ENCODE measurements at places on chromosomes 3 and 15.

DNA sequence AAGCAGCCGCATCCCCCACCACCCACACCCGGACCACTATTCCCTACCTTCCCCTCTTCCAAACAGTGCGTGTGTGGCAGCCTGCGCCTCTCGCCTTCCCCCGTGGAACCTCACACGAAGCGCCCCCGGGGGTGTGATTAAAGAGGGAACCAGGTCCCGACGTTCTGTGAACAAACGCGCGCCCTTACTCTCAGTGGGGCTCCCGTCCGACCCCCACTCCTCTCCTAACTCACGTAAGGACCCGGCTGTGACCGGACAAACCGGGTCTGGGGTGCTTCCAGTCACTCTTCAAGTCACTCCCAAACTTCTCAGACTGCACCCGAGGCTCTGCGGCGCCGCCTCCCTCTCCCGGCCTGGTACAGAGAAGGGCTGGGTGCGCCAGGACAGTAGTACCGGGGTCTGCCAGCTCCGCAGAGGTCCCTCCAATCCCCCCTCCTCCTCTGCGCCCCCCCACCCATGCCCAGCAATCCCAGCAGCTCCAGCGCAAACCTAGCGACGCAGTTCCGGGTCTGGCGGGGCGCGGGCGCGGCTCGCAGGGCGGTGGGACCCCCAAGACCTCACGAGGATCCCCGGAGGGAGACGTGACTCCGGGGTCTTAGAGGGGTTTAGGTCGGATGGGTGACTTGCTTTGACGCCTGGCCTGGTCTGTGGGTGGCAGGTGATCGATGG lies 574 bp downstream of the DUOXA1 start:
- DNase-seq, result no peak

- DNase-seq, result no peak
These were observed 6.7 kb downstream of the CX3CR1 start for GRCh38 chr3:39273119-39273518.

GRCh38 chr15:38670128-38671005 lies 105.8 kb upstream of the RASGRP1 start:
- DNase-seq, result no peak

DNA sequence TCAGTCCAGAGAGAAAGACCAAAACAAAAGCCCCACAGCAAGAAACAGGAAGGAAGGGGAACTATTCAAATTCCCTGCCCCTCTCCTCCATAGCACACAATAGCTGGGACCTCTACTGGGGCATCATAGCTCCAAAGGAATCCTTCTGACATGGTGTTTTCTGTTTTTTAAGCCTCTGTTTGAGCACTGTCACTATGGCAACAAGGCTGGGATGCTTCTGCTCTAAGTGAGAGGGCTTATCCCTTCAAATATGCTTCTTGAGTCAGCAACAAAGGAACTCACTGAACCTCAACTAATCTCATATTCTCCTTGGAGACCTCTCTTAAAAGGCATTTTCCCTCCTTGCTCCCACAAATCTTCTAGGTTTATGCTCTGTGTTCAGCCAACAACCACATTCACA lies 40.5 kb downstream of the MYLK start:
- DNase-seq, result no peak

DNA sequence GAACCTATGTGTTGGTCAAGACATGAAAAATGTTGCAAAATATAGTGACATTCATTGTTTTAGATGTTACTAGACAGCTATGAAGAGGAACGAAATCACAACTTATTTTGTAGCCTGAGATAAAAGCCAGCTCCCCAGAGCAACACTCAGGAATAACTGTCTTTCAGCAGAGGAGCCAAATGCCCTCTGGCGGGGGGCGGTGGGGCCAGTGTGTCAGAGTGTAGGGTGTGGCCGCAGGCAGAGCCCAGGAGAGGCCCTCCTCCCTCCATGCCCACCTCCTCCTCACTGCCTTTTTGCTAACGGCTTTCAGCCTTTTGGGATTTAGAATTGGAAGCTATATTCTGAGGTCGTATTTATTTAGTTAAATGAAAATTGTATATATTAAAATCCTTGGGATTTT lies 16.9 kb downstream of the APOD start:
- DNase-seq, result peak; percentile 46

GRCh38 chr15:83066034-83066733 lies 868 bp downstream of the BTBD1 start:
- DNase-seq, result no peak

GRCh38 chr3:98612996-98613517 lies 19.6 kb upstream of the CPOX start:
- DNase-seq, result no peak

GRCh38 chr3:108381529-108382140 lies 85.3 kb downstream of the HHLA2 start:
- DNase-seq, result no peak

DNA sequence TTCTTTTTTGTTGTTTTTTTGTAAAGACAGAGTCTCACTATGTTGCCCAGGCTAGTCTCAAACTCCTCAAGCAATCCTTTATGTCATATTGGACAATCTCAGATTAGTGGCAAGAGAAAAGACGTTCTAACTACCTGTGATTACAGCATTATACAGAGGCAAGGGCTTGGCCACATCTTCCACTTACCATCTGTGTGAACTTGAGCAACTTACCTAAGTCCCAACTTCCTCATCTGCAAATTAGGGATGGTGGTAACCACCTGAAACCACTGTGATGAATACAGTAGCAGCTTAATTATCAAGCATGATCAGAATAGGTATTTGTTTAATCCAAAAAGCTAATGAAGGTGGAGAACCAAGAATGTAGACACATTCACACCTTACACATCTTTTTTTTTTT lies 16.1 kb downstream of the LRRC2 start:
- DNase-seq, result no peak

GRCh38 chr3:109413049-109413448 lies 75.7 kb upstream of the DPPA4 start:
- no peak for DNase-seq

- peak; percentile 32 for DNase-seq
These were observed 18.6 kb downstream of the ZDHHC19 start for GRCh38 chr3:196192524-196193051.

DNA sequence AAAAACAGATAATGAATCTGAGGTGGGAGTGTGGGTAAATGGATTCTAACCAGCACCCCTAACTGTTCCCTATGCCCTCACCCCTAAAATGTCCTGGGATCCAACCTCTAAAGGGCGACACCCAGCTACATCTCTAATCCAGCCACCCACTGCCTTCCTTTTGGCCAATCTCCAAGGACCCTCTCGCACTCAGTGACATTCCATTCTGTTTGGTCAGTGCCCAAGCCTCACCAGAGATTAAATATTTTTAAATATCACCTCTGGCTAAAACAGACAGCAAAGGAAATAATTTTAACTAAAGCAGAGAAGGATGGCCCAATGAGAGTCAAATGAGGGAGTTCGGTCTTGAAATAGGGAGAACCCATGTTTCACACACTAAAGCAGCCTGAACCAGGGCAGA lies 19.9 kb upstream of the SCN10A start:
- no peak for DNase-seq

GRCh38 chr3:146542978-146543377 lies 1.4 kb downstream of the PLSCR1 start:
- DNase-seq, result no peak

GRCh38 chr3:98695796-98696195 lies 67.3 kb upstream of the ST3GAL6 start:
- DNase-seq, result no peak

DNA sequence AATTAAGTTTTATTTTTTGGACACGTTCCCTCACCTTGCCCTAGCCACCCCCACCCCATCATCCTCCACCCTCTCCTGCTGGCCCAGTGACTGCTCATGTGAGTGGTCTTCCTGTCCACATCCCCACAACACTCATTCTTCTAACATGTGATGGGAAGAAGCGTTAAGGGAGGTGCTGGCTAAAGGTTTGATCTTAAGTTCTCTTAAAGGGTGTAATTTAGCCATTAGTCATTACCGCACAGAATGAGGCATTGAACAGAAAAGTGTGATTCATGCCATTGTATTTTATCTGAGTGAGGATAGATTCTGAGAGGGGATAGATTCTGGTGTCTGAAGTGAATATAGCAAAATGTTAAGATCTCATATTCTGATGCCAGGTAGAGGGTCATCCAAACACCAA lies 272.9 kb upstream of the TPM1 start:
- peak; percentile 70 for DNase-seq

DNA sequence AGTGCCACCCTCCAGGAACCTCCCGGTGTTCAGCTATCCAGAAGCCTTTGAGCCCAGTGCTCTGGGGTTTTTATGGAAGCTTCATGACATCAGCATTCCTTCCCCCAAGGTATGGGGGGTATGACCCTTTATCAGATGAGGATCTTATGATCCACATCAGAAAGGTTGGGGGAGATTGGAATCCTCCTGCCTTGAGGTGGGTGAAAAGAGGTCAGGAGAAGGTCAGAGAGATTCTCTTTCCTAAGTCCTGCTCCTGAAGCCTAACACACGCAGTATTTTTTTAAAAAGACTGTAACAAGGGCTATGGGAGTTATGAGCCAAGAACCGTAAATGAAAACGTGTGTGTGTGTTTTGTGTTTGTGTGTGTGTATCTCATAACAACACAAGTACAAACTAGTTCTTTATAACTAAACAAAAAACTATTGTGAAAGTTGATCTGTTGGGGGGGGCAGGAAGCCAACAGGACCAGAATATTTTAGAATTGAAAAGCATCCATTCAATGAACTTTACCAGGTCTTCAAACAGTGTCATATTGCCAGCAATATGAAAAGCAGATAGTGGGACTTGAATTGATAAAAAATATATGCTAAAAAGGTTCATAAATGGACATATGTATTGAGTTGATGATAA lies 13.2 kb downstream of the MKRN3 start:
- DNase-seq, result no peak

- DNase-seq, result peak; percentile 7
These were observed 713.3 kb upstream of the GBE1 start for GRCh38 chr3:82474711-82475110.

DNA sequence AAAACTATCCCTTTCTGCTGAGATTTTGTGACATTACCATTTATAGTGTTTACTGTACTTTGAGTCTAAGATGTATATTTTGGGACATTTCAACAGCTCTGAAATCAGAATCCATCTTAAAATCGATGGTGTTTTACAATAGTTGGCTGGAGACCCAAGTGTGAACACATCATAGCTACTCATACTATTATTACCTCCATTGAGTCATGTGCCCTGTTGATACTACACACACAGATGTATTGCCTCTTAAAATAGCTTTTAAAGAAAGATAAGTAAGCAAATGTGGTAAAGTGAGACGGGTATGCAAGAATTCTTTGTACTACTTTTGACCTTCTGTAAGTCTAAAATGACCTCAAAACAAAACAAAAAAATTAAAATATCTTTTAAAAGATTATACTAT lies 6.7 kb downstream of the LMOD3 start:
- DNase-seq, result no peak

DNA sequence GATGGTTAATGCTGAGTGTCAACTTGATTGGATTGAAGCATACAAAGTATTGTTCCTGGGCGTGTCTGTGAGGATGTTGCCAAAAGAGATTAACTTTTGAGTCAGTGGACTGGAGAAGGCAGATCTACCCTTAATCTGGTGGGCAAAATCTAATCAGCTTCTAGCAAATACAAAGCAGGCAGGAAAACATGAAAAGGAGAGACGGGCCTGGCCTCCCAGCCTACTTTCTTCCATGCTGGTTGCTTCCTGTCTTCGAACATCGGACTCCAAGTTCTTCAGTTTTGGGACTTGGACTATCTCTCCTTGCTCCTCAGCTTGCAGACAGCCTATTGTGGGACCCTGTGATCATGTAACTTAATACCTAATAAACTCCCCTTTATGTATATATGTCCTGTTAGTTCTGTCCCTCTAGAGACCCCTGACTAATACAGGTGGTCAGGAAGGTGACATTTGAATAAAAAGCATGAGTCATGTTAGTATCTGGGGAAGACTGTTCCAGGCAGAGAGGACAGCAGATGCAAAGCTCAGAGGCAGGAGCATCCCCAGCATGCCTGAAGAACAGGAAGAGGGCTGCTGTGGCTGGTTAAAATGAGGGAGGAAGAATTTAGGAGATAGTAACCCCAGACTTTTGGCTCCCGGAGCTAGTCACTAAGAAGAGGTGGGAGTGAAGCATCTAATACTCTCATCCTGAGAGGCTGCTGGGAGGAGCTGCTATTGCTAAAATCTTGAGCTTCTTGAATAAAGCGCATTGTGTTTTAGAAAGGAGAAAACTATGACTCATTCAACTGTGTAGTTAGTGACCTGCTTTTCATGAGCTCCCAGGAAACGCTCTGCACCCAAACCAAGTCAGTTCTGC lies 207.4 kb upstream of the HES1 start:
- DNase-seq, result peak; percentile 88

DNA sequence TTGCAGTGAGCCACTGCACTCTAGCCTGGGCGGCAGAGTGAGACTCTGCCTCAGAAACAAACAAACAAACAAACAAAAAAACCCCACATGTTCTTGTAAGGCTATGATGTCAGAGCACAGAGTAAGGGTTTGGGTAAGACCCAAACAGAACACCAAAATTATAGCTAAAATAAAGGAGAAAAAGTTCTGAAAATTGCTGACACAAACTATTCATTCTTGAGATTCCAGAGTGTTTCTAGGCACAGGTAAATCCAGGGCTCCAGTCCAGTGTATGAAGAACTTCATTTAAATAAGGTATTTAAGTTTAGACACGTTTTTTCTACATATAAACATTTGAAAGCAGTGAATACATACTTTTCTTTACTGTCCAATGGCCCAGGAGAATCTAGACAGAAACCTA lies 3.9 kb downstream of the CDC25A start:
- no peak for DNase-seq

DNA sequence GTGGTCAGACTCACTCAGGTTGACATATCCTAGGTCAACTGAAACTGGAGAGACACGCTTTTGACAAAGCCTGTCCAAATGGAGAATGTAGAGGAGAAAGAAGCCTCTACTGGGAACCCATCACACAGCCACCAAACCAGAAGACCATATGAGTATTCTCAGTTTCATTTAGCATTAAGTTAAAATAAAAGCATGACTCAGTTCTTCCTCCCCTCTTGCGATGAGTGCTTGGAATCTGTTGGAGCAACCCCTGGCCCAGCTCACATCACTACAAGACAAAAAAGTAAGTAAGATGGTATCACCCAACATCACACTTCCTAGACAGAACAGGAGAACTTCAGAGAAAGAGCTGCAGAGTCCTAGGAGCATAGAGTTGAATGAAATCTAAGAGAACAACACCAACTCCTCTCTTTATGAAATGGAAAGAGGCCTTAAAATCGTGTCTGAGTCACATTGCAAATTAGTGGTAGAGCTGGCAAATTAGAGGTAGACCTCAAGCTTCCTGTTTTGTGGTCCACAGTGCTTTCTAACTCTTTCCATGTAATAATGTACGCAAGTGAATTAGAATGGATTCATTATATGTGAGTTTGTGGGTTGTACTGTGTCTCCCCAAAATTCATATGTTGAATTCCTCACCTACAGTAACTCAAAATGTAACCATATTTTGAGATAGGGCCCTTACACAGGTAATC lies 51.2 kb downstream of the FGF12 start:
- no peak for DNase-seq

GRCh38 chr3:56484525-56485032 lies 16.3 kb upstream of the ERC2 start:
- DNase-seq, result no peak

DNA sequence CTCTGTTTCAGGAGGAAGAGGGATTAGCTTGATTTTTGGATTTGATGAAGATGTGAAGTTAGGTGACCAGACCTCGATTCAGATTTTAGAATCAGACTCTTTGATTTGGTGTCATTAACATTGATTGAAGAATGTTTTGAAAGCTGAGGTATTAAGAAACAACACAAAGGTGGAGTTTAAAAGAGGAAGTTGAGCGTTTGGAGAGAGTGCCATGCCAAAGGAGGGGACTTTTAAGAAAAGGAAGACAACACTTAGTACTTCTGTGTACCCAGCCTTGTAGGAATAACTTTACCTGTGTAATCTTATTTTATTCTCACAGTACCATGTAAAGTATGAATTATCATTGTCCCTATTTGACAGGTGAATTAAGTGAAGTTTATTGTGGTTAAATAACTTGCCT lies 34.4 kb downstream of the PPARG start:
- no peak for DNase-seq

Data from PC-9 (cell line).